ENCODE measurements at places on chromosomes 12 and 14. TPM values are rescaled to one million over a fixed set of nuclear protein-coding genes. Genes with fewer than 3 reads are reported as not detected.

Gene EMP1
- 53.5 TPM for total RNA-seq

Gene CLEC1B
- total RNA-seq: not detected

Gene FOXM1
- total RNA-seq: 7.3 TPM

Gene KLHL33
- 1.5 TPM for total RNA-seq

Gene ALDH2
- total RNA-seq: 53.7 TPM

Gene TSPAN11
- total RNA-seq: 2.6 TPM
